SW480 (cell line): ENCODE measurements at places on chromosomes 5 and 9.

DNA sequence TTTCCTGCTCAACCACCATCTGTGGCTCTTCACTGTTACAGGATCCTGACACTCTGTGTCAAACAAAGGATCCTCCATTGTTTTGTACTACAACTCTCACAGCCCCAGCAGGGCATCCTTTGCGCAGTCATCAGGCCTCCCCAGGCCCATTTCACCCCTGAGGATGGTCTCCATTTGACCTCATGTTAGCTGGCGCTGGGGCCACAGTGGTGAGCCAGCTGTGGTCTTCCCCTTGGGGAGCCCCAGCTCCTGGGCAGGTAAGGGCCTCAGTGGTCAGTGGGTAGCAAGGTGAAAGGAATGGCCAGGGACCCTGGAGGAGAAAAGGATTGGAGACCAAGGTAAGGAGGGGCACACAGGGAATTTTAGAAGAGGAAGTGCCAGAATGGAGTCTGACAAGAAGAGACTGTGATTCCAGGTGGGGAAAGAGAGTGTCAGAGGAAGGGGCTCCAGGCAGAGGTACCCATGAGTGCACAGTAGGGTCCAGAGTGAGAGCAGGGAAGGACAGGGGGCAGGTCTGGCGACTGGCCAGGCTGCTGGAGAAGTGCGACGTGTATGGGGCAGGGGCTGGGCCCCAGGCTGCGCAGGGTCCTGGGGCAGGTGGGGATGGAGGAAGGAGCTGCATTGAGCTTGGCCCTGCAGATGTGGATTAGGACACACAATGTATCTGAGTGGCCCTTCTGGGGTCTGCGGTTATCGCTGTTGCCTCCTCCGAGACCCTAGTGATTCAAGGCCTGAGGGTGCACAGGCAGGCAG is 109.9 kb downstream of the PHF2 start:
- DNase-seq: no peak

DNA sequence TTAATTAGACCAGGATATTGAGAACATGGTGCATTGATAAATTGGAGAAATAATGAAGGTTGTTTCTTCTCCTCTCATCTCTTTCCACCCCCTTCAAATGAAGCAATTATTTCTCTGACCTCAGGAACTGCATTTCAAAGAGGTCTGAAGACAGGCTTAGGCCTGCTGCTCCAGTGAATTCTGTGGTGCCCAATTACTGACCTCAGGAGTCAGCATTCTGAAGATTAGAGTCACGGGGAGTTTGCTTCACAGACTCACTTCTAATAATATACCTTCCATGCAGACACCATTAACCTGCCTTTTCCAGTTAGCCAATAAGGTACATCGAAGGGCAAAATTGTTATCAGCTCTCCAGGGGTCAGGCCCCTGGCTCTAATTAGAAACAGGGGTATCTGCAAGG is 270.9 kb downstream of the GAS1 start:
- no peak for DNase-seq

- no peak for DNase-seq
Observed at GRCh38 chr5:54792611-54793404, 192.6 kb downstream of the ESM1 start.

DNA sequence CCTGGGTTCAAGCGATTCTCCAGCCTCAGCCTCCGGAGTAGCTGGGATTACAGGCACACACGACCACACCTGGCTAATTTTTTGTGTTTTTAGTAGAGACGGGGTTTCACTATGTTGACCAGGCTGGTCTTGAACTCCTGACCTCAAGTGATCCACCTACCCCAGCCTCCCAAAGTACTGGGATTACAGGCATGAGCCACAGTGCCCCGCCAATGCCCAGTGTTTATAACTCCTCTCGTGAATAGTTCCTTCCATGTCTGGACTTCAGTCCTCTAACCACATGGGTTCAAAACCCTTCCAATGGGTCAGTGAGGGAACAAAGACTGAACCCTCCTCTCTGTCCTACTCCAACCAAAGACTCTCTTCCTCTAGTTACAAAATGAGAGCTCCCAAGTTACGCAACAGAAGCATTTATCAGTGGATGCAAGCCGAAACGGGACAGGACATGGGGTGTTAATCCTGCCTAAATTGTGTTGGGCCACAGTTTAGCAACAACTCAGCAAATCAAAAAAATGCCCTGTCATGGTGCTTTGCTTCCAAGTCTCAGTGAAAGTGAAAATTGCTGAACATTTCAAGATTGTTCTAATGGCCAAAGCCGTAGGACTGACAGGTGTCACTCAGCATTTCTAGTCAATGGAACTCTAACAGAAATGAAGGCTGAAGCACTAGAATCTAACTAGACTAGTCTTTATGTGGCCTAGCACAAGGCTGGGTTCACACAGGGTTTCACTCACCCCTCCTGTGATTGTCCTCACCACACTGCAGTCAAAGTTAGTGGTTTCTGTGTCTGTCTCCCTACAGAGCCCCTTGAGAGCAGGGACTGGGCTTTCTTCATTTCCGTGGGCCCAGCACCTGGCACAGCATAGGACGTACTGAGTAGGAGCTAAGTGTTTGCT is 3.2 kb upstream of the TMEM245 start:
- no peak for DNase-seq

DNA sequence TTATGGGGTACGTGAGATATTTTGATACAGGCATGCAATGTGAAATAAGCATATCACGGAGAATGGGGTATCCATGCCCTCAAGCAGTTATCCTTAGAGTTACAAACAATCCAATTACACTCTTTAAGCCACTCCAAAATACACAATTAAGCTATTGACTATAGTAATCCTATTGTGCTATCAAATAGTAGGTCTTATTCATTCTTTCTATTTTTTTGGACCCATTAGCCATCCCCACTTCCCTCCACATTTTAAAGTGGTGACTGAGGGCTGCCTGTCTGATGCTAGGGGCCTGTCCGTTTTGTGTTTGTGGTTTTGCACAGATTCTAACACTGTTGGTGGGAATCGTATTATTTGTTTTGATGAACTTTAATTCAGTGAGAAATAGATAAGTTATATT is 129.7 kb upstream of the DHFR start:
- DNase-seq: no peak

DNA sequence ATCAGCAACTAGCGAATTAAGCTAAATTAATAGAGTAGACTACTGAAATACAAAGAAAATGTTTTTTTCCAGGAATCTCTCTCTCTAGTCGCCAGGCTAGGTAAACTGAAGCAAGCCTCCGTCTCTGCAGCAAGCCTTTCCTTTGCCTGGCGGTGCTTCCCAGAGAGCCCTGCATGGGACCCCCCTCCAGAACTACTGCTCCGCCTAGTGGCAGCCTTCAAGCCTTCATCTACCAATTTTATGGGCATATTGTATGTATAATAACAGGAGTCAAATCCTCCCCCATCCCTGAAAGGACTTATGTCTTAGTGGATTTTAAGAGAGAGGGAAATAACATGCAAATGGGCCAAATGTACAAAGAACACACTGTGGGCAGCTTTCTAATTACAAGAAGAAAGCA is 241.9 kb downstream of the SAXO1 start:
- DNase-seq: peak; percentile 26

DNA sequence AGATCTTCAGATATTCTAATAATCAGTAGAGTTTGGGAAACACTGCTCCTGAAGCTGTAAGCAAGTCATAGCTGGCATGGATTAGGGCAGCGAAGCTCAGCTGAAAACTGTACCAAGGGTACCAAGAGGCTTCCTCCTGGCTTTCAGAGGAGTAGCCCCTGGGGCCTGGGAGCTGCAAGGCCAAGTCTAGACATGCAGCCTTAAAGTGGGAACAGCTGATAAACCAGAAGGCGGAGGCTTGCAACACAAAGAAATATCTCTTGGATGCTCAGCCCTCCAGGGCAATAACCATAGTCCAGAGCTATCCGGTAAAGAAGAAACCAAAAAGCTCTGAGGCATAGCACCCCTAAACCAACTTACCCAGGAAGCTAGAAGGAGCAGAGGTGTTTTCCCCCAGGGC is 51.5 kb downstream of the MRPS30 start:
- no peak for DNase-seq

- no peak for DNase-seq
Observed at GRCh38 chr9:115855458-115856133, 298.0 kb upstream of the PAPPA start.

- no peak for DNase-seq
Observed at GRCh38 chr9:120927269-120928014, 846 bp upstream of the TRAF1 start.

- DNase-seq: peak; percentile 83
Observed at GRCh38 chr9:84668196-84669012, 1.1 kb upstream of the NTRK2 start.
